Common myeloid progenitor, CD34-positive (primary cell): ENCODE measurements at places on chromosomes 1 and 21.

DNA sequence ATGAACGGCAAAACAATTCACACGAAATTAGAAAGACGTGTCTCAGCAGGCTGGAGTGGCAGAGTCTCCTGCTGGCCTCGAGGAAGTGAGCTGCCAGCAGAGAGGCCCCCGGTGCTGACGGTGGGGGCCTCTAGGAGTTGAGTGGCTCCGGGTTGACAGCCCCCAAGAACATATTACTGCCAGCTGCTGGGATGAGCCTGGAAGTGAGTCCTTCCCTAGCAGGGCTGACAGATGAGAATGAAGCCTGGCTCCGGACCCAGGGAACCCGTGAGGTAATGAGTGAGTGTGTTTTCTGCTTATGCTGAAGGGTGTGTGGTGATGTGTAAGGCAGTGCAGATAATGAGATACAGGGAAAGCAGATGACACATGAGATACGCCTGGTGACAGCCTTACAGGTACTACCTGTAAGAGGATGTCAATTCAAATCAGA, 23.5 kb upstream of the LRRC47 start:
- no peak for DNase-seq

DNA sequence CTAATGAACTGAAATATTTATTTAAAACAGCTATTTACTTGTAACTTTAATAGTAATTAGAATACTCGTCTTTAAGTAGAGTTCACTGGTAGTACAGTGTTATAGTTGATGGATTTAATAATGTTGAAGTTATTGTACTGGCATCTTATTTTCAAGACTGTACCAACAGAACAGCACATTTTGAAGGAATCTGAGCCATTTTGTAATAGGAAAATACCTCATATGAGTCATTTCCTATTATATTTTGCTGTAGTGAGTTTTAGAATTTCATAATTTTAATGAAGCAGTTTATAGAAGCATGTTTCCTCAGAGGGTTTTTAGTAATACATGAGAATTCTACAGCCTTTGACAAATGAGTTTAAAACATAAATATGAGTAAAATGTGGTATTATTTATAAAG, 258.3 kb downstream of the OLFM3 start:
- DNase-seq, result no peak

DNA sequence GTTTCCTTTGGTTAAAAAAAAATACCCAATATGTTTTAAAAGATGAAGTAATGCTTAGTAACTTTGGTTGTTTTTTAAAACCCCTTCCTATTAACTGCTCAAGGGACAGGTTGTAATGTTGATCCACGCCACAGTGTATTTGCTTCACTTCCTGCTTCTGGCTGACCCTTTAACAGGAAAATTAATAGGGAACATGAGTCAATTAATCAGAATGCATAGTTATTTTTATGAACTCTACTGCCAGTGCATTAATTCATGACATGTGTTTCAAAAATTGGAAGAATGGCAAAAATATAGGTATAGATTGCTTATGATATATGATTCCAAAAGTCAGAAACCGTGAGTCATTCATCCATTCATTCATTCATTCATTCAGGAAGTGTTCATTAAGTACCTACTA, 204.8 kb downstream of the SETD4 start:
- no peak for DNase-seq

DNA sequence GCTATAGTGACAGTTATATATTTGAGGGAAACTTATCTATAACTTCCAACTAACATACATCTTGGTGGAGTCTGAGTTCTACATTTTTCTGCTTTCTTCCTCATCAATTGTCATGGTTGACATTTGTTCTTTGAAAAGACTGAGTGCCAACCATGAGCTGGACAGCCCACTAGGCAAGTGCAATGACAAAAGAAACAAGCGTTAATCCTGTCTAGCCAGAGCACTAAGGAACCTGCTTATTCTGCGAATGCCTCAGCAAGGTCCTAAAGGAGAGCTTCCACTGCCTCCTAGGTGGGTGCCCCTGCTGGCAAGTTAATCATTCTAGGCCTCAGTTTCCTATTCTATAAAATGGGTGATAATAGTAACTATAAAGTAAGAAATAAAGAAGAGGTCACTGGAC, 44.8 kb downstream of the IRF2BP2 start:
- DNase-seq, result no peak

DNA sequence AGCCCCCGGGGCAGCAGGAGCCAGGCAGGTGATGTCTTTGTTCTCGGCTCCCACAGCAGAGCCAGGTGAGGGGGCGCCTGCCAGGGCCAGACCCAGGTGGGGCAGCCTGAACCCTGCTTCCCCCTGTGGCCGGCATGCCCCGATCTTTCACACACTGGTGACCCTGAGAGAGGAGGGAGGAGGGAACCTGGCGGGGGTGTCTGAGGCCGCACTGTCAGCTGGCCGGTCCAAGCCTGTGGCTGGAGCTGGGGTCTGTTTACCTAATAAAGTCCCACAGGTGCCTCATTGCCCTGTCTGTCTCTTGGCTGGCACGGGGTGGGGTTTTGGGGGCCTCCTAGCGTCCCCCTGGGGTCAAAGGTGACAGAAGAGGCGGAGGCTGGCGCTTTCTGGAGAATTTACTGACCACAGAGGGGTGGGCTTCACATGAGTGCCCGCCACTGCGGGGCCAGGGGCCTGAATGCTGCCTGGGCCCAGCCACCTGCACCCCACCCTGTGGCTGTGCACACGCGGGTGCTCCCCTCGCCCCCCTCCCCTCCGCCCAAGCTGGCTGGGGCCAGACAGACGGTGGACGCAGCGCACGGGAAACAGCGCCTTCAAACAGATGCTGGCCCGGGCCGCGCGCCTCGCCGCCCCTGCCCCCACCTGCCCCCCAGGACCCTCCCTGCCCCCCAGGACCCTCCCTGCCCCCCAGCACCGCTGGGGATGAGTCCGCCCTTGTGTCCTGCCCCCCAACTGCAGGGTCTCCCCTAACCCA, 5.8 kb downstream of the TMEM240 start:
- DNase-seq, result no peak

- DNase-seq, result no peak
These were observed 106.1 kb downstream of the APP start for GRCh38 chr21:26064506-26064905.

GRCh38 chr1:221719987-221720386, 21.9 kb downstream of the DUSP10 start:
- DNase-seq, result no peak

- DNase-seq, result peak; percentile 41
These were observed 149.7 kb upstream of the JUN start for GRCh38 chr1:58933599-58933926.

GRCh38 chr1:115869064-115869463, 28.1 kb upstream of the NHLH2 start:
- DNase-seq, result no peak

DNA sequence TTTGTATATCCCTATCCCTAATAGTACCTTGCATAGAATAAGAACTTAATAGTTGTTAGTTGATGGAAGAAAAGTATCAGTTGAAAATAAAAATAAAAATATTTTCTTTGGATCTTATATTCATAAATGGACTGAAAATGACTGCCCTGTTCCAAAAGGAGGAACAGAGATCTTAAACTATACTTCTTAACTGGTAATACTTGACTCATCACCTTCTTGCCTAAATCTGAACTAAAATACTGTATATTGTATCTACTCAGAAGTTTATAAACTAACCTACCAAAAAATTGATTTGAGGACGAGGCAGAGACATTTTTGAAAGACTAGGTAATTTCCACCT, 178.8 kb downstream of the SYT2 start:
- DNase-seq, result no peak

DNA sequence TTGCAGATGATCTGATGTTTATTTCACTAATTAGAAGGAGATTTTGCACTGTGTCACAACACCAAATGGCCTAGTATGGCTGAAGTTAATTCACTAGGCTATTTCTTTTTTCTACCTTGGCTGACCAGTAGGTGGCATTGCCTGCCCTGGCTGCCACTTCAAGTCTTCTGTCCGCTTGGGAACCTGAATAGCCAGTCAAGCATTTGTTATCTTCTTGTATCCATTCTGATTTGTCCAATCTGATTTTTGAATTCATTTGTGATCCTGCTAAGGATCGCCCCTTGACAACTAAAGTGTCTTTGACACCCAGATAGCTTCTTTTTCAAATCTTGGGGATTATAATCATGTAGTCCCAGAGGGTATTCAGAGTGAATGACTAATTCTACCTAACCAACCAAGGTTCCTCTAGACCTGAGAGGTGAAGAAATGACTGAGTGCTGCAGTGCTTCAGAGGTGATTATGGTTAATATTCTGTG, 99.4 kb downstream of the GIPC2 start:
- peak; percentile 45 for DNase-seq

- DNase-seq, result no peak
These were observed 45.2 kb downstream of the MIGA1 start for GRCh38 chr1:77824694-77825093.

DNA sequence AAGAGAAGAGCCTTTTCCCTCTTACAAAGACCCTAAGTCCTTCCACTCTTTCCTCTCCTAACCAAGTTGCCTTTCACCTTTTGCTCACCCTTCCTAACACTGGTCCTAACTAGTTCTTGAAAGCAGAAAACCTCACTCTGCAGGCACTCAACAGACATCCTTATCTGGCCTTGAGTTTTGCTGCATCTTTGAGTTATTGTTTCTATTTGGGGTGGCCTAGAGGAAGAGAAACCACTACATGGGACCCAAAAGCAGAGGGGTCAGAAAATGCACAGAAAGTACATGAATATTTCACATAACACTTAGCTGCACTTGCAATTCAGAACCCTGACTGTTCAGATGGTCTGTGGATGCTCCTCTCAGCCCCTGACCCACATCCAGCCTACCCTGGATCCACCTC, 178.3 kb upstream of the SYT6 start:
- no peak for DNase-seq

DNA sequence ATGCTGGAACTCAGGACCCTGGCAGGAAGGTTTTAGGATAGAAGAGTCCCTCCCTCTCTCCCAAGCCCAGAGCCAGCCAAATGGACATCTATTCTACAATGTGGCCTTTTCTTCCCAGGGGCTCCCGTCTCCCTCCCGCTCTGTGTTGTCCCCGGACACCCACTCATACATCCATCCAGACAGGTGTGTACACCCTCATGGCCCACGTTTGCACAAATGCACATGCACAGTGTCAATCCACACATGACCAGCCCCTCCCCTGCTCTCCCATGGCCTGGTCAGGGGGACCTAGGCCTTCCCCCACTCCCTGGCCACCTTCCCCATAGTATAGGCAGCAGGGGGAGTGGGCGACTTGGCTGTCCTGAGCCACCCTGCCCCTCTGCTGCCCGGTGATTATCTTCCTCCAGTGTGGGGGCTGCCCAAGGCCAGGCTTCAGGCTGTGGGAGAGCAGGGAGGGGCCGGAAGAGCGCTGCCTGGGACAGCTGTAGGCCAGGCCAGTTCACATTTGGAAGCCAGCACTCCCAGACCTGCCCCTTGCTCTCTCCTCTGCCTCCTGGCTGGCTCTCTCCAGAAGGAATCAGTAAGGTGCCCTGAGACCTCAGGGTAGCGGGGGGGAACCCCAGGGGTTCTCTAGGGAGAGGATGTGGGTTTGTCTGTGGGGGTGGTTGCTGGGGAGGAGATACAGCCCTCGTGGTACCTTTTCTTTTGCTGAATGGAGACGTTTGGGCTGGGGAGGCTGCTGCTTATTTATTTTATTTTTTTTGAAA, 4.1 kb upstream of the PTPN7 start:
- DNase-seq, result peak; percentile 80

DNA sequence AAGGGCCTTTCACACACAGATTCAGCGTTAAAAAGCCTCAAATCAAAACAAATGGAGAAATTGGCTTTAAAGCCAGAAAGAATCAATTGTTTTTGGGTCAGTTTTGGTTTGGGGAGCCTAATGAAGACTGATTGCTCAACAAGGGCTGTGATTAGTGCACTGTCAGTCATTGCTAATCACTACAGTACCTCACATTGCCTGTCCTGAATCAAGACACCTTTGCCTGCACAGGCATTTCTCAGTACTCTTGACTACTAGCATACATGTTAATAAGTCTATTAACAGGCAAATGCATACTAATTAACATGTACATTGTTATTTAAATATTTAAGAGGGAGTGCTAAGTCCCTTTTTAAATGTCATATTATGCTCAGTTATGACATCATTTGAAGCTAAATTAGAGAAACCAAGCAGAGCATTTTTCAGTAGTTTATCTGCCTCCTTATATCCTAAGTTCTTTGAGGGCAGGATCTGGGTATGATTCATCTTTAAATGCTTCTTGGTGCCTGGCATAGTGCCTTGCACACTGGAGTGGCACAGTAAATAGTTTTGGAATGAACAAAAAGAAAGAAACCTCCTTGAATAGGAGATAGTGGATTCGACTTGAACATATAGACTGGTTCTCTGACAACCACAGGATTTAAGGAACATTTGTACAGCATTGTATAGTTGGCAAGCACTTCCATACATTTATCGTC, 25.8 kb upstream of the CCN1 start:
- no peak for DNase-seq
